Activated CD4-positive, alpha-beta T cell treated with anti-CD3 and anti-CD28 coated beads, Interleukin-2, amount 50 U/mL, for 16 hours (primary cell): ENCODE measurements at places on chromosomes 6 and 20.

DNA sequence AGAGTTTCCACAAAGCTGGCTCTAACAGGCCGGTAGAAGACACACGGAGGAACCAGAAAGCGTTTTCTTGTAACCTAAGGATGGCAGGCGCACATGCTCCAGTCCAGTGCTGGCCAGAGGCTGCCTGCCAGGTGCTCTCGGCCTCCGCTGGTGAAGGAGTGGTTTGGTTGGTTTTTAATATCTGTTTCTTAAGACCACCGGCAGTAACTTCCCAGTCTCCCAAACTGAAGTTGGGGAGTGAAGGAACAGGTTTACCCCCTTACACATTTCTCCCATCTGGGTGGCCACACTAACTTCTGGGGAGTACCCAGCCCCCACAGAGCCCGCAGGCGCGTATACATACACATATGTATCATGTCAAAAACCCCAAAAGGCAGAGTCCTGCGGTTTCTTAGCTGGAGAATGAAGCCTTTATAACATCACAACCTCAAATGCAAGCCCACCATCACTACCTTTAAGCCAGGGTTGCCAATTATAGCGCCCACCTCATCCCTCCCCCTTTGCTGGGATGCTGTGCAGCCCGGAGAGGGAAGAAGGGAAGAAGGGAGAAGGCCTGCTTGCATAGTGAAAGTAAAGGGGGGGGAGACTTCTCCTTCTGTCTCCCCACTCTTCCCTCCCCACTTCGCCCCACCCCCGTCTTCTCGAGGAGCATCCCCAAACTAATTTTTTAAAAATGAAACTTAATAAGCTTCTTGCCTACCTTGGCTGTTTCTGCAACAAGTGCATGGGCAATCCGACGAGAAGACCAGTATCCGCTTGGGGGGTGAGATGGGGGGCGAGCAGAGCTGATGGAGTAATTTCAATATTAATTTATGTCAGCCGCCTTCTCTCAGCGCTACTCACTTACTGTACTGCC, 1.0 kb downstream of the TRERF1 start:
- peak; percentile 29 for DNase-seq

DNA sequence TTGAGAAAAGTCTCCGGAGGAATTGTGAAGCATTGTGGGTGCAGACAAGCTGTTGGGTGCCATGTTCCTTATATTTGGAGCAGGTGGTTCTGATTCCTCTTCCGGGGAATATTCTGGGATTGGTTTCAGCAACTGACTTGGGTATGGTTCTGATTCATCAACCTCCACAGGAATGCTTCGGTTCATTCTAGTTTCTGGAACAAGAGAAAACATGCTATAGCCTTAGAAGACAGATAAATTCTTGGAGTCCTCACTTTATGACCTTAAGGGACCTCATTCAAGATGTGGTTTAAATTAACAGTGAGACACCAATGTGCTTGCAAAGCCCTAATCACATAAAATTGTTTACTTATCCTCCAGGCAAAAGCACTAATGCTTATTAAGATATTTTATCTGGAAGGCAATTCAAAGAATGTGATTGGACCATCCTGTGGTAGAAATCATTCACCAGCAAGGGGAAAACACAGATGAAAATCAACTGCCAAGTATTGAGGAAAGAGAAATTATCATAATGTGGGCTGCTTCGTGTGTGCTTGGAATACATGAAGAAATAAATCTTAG, 13.7 kb downstream of the TRAF3IP2 start:
- no peak for DNase-seq

- DNase-seq = no peak
Observed at GRCh38 chr20:19654921-19655320, 103.1 kb upstream of the RIN2 start.

- DNase-seq = no peak
Observed at GRCh38 chr6:128605961-128606360, 85.6 kb upstream of the PTPRK start.

GRCh38 chr6:106637051-106637716, 7.8 kb downstream of the QRSL1 start:
- DNase-seq = no peak
